ELF-1 (cell line): ENCODE measurements at places on chromosomes 1 and 21.

DNA sequence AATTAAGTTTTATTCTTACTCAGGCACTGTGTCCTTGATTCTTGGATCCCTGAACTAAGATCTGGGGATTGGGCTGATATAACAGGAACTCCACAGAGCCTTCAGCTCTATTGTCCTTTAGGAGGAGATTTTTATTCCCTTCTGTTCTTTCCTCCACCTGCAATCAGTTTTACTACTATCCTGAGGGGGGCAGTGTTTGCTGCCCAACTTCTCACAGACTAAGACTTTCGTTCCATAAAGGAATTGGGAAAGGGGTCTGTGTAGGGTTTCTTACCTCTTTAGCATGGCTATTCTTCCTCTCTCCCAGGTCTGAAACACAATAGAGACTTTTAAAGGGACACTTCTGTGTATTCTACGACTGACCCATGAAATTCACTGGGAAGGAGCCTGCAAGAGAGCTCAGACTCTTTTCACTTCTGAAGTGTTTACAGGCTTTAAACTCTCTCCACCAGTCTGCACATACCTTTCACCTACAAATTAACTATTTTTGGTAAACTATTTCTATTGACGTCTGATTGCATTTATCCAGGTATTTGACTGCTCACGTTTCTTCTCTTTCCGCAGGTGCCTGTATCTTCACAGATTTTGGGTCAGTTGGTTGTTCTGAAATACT is 103.3 kb upstream of the DEPDC1 start:
- DNase-seq, result peak; percentile 27

DNA sequence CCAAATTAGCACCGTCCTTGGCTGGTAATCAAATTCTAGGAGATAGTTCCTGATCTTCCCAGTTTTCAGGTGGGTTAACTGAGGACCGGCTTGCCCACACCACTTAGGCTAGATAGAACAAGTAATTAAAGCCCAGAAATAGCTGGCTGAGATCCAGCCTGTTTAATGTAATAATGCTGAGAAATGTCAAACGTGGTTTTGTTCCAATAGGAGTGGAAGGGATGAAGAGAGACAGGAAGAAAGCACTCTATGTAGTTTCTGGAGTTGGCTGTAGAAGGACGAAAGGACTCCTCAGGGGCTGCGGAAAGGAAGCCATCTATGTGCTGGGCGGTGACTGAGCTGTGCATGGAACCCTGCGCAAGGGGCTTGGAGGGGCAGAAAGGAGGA is 18.6 kb downstream of the NAV1 start:
- no peak for DNase-seq

DNA sequence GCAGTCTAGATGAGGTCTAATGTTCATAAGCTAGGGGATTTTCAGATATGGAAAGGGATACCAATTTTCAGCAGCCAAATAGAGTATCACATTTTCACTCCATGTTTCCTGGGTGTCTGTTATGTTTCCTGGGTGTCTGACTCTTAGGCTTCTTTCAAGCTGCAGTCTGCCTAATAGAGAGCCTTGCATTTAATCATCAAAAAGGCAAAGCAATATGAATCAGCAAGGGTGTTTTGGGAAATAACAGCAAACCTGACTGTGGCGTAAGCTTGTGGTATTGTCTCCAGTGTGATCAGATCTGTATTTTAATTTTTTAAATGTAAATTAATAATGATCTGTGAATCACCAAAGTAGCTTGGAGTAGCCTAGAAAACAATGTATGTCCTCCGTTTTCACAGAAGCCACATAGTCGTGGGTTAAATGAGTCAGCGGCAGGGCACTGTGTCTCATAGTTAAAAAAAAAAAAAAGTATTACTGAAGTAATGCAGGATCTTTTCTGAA is 10.4 kb downstream of the LGALS8 start:
- DNase-seq, result no peak

GRCh38 chr1:225767634-225768540 is 9.7 kb upstream of the SRP9 start:
- DNase-seq, result peak; percentile 70

GRCh38 chr1:243910607-243911006 is 60.6 kb upstream of the AKT3 start:
- no peak for DNase-seq

DNA sequence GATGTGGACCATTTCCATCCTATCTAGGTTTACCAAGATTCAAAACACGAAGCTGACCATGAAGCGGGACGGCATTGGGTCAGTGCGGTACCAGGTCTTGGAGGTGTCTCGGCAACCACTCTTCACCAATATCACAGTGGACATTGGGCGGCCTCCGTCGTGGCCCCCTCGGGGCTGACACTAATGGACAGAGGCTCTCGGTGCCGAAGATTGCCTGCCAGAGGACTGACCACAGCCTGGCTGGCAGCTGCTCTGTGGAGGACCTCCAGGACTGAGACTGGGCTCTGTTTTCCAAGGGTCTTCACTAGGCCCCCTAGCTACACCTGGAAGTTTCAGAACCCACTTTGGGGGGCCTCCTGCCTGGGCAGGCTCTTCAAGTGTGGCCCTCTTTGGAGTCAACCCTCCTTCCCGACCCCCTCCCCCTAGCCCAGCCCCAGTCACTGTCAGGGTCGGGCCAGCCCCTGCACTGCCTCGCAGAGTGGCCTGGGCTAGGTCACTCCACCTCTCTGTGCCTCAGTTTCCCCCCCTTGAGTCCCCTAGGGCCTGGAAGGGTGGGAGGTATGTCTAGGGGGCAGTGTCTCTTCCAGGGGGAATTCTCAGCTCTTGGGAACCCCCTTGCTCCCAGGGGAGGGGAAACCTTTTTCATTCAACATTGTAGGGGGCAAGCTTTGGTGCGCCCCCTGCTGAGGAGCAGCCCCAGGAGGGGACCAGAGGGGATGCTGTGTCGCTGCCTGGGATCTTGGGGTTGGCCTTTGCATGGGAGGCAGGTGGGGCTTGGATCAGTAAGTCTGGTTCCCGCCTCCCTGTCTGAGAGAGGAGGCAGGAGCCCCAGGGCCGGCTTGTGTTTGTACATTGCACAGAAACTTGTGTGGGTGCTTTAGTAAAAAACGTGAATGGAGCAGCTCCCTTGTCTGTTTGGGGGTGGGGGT is 864 bp upstream of the CCDC24 start:
- DNase-seq, result no peak

GRCh38 chr1:199015799-199016198 is 377.0 kb downstream of the PTPRC start:
- DNase-seq, result no peak

GRCh38 chr1:64243757-64244080 is 40.3 kb downstream of the UBE2U start:
- DNase-seq, result peak; percentile 9

GRCh38 chr1:65232461-65232990 is 76.8 kb upstream of the DNAJC6 start:
- DNase-seq, result no peak

- DNase-seq, result peak; percentile 63
Measured at GRCh38 chr21:34722684-34723300, 54.0 kb downstream of the CLIC6 start.

DNA sequence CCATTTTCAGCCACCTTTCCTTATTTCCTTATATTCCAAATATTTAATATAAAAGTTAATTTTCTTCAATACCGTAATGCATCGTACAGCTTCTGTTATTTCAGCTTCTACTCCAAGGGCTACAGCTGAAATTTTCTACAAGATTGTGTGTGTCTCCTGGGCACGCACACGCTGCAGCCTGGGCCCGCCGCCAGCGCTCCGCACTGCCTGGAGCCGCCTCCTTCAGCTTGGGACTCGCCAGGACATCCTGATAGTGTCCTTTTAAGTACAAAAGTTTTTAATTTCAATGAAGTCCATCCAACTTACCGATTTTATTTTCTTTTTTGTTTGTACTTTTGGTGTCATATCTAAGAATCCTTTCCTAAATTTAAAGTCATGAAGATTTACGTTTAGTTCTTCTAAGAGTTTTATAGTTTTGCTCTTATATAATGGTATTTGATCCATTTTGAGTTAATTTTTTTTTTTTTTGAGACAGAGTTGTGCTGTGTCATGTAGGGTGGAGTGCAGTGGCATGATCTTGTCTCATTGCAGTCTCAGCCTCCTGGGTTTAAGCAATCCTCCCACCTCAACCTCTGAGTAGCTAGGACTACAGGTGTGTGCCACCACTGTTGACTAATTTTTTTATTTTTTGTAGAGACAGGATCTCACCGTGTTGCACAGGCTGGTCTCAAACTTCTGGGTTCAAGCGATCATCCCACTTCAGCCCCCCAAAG is 82.8 kb downstream of the AXDND1 start:
- no peak for DNase-seq

- DNase-seq, result no peak
Measured at GRCh38 chr21:44433791-44434567, 21.3 kb upstream of the LRRC3 start.

DNA sequence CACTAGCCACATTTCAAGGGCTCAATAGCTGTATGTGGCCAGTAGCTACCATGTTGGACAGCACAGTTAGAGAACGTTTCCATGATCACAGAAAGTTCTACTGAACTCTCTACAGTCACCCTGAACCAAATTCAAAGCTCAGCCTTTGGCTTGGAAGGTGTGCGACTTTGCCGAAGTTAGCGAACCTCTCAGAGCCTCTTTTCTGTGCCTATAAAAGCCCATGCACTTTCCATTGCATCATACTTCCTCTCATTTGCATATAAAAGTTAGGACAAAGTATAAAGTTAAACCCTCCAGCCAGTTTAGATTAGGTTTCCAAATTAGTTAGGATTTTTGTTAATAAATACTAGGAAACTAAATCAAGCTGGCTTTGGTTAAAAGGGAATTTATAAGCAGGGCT is 4.7 kb upstream of the SLC1A7 start:
- no peak for DNase-seq

DNA sequence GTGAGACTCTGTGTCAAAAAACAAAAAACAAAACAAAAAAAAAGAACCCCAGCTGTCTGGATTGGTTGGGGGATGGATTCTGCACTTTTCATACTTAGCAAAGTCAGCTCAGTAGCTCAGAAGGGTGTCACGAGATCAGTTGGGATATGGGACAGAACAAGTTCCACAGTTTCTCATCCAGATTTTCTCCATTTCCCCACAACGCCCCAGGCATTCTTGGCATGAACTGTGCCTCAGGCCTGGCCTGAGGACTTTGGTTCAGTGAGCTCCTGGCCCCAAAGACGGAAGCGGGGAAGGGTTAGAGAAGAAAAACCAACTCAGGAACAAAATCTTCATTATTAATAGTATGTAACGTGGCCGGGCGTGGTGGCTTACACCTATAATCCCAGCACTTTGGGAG is 1.9 kb downstream of the AKR7A2 start:
- no peak for DNase-seq

GRCh38 chr1:151166505-151166956 is 587 bp downstream of the SCNM1 start:
- DNase-seq, result peak; percentile 77

DNA sequence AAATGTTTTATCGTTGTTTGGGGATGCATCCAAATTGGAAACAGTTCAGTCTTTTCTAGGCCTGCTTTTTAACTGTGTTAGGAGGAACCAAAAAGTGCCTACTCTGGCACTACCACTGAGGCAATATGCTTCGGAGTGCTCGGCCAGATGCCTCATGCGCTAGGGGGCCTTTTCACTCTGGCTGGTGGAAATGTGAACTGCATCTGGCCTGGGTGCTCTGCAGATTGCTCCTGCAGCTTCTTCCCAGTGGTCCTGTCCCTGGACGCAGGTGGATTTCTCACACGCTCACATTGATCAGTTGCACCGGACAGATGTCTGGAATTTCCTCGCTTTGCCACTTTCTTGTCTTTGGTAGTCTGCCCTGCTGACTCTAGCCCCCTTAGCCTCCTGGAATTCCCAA is 330.2 kb upstream of the FMN2 start:
- DNase-seq, result no peak

DNA sequence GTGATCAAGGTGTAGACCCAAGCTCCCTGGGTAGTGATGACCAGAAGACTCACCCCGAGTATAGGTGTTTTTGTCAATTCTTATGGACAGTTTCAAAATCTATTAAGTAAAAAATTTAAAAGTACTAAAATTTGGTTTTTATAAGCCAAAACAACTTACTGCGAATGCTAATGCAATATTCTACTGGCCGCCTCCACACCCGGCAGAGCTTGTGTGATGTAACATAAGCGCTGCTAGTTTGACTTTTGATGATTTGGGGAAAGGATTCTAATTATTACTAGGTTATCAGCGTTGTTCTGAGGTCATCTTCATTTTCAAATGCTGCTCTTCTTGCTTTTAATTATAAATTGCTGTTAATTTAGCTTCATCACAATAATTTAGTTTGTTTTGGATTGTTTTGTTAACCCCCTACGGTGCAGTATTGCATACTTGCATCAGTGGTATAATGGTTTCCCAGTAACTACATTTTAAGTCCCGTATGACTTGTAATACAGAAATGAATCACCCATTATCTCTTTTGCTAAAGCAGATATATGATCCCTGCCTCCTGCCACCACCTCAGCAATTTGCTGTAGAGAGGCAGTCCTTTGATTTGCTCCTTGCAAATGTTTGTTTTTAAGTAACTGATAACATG is 178.0 kb downstream of the SDCCAG8 start:
- no peak for DNase-seq
